Activated CD8-positive, alpha-beta memory T cell treated with anti-CD3 and anti-CD28 coated beads for 4 hours (primary cell): ENCODE measurements at places on chromosomes 6 and 20.

DNA sequence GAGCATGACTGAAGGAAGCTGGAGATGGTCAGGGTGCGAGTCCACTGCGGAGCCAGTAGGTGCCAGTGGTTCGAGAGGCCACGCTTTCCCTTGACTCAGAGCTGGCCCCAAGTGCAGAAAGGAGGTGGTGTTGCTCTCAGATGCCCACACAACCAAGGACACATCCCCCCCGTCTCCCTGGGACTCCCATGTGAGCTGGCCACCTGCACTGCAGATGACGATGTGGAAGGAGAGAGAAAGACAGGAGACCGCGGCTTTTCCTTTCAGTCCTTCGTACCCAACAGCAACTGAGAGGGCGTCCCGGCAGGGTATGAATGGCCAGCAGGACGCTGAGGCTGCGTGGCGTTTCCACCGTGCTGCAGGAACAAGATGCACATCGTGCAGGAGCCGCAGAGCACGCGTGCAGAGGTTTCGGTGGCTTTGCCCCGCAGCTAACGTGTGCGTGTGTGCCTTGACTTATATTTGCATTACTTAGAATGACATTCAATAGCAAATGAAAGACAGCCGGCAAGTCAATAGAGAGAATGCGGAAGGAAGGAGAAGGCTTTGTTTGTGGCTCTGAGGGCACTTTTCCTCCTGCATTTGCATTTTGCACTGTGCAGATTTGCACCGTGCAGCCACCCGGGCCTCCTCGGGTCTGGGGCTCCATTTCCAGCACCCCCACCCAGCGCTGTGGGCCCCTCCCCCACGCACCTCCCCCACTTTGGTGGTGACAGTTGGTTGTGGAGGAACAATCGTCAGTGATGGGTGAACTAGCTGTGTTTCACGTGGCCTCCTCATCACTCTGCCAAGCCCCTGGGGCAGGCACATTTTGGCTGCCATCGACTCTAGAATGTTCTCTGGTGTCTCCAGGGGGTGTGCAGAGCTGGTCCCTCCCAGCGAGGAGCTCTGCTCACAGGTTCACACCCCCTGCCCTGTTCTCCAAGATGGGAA, 26.4 kb upstream of the BHLHE23 start:
- no peak for DNase-seq

GRCh38 chr6:64874776-64875175, 832.2 kb downstream of the EYS start:
- DNase-seq = no peak

DNA sequence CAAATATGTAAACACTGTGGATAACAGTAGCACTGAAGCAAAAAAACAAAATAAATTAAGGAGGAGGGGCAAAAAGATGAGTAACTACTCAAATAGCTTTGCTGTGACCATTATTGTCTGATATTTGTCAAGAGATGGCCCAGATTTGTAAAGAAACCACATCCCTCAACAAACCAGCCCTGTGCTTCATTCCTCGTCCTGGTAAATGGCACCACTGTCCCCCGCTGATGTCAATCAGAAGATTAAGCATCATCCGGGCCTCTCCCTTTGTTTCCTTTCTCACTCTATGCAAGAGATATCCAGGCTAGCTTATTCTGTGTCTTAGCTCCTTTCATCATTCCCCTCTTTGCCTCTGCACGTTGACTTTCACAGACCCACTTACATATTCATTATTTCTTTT, 259.0 kb downstream of the SYNE1 start:
- no peak for DNase-seq

DNA sequence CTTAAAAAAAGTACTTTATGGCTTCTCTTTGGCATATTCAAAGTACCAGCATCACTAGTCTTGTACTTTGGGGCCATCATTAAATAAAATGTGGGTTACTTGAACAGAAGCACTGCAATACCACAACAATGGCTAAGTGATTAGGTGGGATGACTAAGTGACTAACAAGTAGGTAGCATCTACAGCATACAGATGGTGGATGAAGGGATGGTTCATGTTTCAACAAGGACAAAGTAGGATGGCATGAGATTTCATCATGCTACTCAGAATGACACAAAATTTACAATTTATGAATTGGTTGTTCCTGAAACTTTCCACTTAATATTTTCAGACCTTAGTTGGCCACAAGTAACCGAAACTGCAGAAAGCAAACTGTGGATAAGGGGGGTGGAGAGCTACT, 7.7 kb downstream of the MPC1 start:
- no peak for DNase-seq

DNA sequence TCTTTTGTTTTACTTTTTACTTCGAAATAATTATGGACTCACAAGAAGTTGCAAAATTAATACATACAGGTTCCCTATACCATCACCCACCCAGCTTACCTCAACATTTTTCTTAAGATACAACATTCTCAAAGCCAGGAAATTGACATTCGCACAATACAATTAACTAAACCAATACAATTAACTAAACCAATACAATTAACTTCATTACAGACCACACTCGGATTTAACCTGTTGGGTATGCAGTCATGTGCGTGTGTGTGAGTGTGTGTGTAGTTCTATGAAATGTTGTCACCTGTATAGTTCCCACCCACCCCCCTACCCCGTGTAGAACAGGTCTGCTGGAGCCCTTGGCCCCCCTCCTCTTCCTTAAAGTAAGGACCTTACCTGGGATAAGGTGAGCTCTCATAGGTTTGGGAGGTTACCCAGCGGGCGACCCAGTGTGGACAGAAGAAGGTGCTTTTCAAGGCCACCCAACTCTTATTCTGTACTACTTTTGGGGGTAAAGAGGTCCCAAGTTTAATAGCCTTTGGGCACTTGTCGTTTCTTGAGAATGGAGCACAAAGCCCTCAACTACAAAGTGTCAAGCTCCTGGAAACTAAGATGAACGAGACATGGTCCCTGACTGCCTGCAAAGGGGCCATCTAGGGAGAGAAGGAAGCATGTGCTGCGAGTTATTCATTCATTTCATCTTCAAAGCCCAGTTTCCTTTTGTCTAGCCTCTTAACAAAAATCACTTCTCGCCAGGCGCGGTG, 544 bp upstream of the STK38 start:
- DNase-seq = no peak

DNA sequence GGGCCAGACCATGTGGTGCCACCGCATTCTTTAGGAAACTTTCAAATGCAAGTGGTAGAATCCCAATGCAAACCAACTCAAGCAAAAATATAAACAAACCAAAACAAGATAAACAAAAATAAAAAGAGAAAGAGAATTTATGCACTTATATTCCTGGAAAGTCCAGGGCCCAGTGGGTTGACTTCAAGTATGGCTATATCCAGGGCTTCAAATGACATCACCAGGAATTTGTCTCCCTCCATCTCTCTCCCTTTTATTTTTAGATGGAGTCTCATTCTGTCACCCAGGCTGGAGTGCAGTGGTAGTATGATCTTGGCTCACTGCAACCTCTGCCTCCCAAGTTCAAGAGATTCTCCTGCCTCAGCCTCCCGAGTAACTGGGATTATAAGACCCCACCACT, 56.1 kb upstream of the PNRC1 start:
- no peak for DNase-seq

GRCh38 chr6:111610548-111611172, 5.0 kb upstream of the TRAF3IP2 start:
- DNase-seq = no peak

- DNase-seq = no peak
These were observed 70.5 kb upstream of the MYLIP start for GRCh38 chr6:16058201-16058928.

GRCh38 chr6:30074331-30075093, 1.1 kb downstream of the RNF39 start:
- no peak for DNase-seq

DNA sequence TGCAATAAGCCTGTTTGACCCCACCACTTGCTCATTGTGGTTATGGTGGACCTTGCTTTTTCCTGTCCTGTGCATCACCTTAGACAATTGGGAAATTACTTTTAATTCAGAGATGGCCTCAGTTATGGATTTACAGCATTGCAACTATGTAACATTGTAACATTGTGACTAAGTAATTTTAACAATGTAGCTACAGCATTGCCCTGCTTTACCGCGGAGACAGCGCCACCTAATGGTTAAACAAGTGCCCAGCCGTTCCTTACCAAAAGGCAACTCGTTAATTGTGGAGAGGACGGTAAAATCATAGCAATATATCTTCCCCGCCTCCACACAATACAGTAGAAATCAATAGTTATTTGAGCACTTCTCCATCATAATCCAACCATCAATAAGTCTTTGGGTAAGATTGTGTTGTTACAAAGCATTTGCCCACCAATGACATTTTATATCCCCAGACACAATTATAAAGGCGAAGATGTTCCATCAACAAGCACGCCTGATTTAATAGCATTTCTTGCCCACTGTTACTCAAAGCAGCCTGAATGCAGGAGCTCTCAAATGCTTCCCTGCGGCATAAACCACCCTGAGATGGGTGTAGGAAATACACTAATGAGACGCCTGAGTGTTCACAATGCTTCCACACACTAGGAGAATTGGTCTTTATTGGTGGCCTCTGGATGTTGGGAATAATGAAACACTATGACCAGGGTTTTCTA, 93.7 kb downstream of the PROKR2 start:
- peak; percentile 5 for DNase-seq

- DNase-seq = no peak
These were observed 24.2 kb downstream of the PRPH2 start for GRCh38 chr6:42698217-42698616.

DNA sequence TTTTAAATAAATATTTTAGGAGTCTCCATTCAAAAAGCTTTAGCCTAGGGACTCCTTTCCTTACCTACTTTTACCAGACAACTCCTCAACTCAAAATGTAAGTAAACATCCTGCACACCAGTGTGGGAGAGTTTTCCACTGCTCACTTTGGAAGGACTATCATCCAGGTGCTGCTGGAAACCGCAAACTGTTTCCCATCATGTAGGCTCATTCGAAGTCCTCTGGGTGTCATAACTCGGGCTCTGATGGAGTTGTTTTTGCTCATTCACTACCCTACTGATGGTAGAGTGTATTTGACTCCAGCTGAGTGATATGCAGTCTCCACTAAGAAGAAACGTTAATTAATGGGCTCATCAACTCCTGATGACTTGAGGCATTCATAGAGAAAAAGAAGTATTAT, 136.5 kb upstream of the AKAP12 start:
- no peak for DNase-seq

- no peak for DNase-seq
These were observed 59.0 kb upstream of the TPD52L1 start for GRCh38 chr6:125094563-125094962.

GRCh38 chr6:155341130-155341828, 27.0 kb upstream of the TFB1M start:
- no peak for DNase-seq

GRCh38 chr6:95366414-95366813, 210.9 kb upstream of the MANEA start:
- no peak for DNase-seq

GRCh38 chr6:73747289-73747688, 51.3 kb downstream of the CD109 start:
- no peak for DNase-seq

- no peak for DNase-seq
These were observed 263.4 kb downstream of the UTRN start for GRCh38 chr6:144548536-144548935.

DNA sequence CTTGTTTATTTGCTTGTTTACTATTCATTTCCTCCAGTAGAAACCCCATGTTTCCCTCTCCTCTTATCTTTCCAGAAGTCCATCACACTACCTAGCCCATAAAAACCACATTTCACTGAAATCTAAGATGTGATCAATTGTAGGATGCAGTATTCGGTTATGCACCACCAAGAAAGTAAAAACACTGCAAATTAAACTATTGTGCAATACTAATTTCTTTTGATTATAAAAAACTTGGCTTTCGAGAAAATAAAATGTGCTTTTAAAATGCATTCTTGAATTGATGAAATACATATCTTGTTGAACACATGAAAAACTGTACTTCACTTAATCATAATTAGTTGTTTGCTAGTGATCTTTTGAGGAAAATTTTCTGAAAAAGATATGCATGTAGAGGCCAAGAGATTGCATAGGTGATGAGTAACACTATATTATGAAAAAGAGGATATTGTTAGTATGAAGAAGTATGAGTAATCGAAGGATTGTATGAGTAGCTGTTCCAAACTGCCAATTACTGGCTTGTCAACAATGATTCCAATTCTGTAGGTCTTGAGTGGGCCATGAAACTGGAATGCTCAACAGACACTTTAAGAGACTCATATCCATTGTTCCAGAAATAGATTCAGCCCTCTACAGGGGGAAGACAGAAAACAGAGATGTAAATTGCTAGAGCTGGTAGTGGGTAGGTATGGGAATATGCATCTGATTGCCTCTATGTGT, 79.7 kb downstream of the RNF217 start:
- DNase-seq = no peak

DNA sequence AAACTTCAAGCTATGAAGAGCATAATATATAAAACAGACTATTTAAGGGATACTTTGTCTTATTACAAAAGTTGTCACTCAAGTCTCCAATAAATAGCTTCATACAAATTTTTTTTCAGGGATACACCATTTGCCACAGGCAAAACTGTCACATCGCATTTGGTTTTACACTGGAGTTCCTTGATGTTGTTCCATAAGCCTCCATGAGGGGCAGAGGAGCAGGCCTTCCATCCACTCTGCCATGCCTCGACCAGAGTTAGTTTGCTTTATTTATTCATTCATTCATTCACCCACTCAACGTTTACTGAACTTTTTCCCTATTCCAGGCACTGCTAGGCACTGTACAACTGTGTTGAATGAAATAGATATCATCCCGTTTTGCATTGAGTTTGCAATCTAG, 246.6 kb downstream of the PHF3 start:
- no peak for DNase-seq

GRCh38 chr6:75317503-75318206, 33.1 kb upstream of the TMEM30A start:
- no peak for DNase-seq

DNA sequence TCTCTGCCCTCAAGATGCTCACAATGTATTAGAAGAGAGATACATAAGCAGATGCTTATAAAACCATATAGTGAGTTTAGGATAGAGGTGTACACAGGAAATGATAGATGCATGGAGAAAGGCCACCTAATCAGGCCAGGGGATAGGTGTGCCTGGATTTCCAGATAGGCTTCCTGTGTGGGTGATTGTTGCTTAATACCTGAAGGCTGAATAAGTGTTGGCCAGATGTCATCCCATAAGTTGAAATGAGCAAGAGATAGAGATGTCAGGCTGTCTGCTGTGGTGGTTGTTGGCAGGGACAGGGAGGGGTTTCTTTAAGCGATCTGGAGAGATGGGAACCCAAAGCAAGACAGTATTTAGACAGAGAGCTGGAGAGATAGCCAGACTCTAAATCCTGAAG, 109.8 kb upstream of the SGK1 start:
- no peak for DNase-seq

- DNase-seq = peak; percentile 14
These were observed 18.5 kb downstream of the SNRPB start for GRCh38 chr20:2451939-2452732.

GRCh38 chr6:86832686-86833085, 104.6 kb upstream of the HTR1E start:
- no peak for DNase-seq

GRCh38 chr6:21914121-21914973, 320.8 kb downstream of the SOX4 start:
- no peak for DNase-seq

GRCh38 chr6:34656378-34657036, 40.1 kb downstream of the ILRUN start:
- DNase-seq = no peak
